ENCODE measurements at places on chromosomes 1 and 21.

DNA sequence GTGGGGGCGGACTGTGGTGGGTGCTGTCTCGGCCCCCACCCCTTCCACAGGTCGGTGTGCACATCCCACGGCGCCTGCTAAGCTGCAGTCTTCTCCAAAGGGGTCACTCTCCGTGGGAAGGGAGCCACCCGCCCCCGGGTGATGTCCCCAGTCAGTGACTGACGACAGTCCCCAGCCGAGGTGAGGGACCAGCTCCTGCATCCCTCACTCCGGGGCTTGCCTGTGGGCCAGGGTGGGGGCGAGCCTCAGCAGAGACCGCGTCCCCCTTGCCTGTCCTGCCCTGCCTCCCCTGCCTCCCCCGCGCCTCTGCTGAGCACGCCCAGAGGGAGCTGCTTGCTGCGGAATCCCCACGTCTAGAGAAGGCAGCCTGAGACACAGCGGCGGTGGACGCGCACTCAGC is 35.9 kb upstream of the PDE9A start:
- no peak for DNase-seq

DNA sequence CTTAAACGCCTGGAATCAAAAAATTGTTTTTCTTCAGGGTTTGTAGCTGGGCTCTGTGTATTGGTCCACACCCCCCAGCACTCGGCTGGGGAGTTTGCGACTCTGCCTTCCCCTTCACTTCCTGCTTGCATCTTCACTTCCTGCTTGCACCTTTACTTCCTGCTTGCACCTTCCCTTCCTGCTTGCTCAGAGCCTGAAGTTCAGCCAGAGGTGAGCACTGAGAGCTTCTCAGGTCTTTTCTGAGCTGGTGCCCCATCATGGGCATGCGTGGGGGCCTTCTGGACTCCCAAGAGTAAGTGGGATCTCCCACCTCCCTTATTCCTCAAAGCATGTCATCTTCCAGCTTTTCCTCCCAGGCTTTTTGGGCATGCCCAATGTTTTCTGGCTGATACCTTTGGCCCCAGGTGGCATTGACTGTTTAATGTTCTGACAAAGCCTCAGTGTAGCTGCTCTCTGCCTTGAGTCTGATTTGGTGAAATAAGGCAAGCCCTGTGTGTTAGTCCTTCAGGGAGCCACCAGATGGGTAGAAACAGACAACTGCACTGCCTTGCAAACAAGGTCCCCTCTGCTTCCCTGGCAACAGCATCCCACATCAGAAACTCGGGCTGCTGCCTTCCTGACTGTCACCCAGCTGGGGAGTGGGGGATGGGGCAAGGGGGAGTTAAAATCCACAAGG is 3.5 kb downstream of the KRTAP10-2 start:
- no peak for DNase-seq

- no peak for DNase-seq
Observed at GRCh38 chr1:84347932-84348555, 46.5 kb downstream of the SAMD13 start.

DNA sequence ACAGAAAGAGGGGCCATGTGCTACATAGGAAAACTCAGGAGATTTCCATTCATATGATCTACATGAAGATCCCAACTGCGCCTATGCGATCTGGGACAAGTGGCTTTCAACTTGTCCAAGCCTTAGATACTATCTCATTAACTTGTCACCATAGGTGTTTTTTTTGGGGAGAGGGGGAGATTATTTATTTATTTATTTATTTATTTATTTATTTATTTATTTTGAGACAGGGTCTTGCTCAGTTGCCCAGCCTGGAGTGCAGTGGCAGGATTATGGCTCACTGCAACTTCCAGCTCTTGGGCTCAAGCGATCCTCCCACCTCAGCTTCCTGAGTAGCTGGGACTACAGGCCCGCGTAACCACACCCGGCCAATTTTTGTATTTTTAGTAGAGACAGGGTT is 11.3 kb downstream of the FABP3 start:
- DNase-seq: no peak

DNA sequence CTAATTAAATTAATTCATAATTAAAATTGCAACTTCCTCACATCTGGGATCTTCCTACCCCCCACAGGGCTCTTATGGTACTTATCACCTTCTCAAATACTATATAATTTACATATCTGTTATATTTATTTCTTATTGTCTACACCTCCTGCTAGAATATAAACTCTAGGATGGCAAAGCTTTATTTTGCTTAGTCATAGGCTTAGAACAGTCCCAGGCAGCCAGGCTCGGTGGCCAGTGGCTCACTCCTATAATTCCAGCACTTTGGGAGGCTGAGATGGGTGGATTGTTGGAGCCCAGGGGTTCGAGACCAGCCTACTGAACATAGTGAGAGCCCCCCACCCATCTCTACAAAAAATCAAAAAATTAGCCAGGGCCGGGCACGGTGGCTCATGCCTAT is 10.0 kb upstream of the VPS13D start:
- no peak for DNase-seq

GRCh38 chr21:18023157-18023556 is 204.0 kb upstream of the C21orf91 start:
- no peak for DNase-seq

- no peak for DNase-seq
Observed at GRCh38 chr1:183764981-183765380, 39.9 kb upstream of the RGL1 start.

- no peak for DNase-seq
Observed at GRCh38 chr1:30525971-30526651, 197.3 kb downstream of the MATN1 start.

DNA sequence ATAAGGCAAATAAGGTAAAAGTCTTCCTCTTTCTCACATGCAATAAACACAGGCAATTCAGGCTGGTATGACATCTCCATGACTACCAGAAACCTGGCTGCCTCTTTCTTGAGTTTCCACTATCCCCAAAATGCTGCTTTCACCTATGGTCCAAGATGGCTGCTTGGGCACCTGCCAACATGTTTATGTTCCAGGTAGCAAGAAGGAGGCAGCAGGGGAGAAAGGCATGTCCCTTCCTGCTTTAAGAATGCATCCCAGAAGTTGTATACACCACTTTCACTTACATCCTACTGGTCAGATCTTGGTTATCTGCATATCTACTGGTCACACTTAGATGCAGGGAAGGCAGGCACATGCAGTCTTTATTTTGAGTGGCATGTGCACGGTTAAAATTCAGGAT is 19.4 kb upstream of the ACOT11 start:
- no peak for DNase-seq

DNA sequence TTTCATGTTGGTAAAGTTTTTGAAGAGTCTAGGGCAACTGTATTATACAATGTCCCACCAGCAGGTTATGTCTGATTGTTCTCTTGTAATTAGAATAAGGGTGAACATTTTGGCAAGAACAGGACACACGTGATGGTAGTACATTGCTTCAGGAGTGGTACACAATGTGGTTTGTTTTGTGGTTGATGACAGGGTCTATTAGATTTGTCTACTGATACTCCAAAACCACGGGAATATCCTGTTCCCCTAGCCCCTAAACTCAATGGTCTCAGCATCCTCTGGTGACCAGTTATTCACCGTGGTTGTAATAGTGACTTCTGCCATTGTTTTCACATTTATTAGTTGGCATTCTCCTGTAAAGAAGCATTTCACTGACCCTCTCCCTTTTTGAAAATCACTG is 22.1 kb upstream of the ACTA1 start:
- no peak for DNase-seq

DNA sequence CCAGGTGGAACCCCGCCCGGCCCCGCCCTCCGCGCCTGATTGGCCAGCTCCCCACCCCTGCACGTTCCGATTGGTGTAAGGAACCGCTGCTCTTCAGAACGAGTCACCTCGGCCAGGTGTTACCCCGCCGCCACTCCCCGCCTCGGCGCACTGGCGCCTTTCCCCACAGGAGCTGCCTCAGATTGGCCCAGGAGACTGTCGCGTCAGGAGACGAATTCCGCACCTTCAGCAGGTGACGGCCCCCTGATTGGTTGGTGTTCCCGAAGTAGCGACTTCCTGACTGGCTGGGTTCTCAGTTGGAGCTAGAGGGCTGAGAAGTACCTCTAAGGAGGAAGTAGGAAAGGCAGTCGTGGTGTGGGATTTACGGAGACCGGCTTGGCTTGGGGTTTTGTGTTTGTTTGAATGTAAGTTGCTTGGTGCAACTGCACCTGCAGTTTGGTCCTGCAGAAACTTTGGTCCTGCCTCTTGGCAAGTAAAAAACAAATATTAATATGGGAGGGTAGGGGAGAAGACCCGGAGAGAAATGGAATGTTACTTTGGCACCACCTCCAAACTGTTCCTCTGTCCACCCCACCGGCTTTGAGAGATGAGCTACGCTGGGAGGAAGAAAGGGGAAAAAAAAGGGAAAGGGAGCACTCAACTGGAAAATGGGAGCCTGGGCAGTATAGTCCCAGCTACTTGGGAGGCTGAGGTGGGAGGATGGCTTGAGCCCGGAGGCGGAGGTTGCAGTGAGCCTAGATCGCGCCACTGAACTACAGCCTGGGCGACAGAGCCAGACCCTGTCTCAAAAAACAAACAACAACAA is 415 bp upstream of the F11R start:
- DNase-seq: peak; percentile 65

- DNase-seq: no peak
Observed at GRCh38 chr1:8239306-8240023, 78.4 kb upstream of the SLC45A1 start.

DNA sequence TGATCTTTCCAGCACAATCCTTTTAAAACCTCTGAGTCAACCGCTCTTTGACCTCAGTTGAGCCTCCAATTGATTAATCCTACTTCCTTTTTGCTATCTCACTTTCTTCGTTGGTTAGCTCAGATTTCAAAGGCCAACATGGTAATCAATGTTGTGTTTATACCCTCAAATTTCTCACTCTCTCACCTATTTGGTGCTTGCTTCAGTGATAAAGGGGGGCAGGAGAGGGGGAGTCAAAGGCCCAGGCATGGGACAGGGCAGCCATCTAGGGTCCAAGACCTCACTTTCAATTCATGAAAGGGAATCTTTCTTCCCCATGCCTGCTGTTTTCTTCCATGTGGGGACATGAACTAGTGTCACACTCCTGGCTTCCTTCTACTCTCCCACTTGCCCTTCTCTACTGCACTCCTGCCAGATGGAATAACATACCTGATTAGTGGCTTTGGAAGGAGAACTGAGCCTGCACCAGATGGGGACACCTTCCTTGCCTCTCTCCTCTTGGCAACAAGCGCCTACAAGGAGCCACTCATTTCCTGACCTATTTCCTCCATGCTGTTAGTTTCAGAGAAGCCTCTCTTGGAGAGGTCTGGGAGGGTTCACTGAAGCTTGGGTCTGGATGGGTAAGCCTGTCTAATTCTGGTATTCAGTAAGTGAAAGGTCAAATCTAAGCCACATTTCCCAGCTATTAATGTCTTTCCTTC is 73.3 kb upstream of the ARHGAP29 start:
- no peak for DNase-seq

GRCh38 chr1:16145030-16145661 is 10.7 kb downstream of the EPHA2 start:
- DNase-seq: peak; percentile 43

GRCh38 chr1:91761295-91761721 is 124.6 kb downstream of the TGFBR3 start:
- no peak for DNase-seq

DNA sequence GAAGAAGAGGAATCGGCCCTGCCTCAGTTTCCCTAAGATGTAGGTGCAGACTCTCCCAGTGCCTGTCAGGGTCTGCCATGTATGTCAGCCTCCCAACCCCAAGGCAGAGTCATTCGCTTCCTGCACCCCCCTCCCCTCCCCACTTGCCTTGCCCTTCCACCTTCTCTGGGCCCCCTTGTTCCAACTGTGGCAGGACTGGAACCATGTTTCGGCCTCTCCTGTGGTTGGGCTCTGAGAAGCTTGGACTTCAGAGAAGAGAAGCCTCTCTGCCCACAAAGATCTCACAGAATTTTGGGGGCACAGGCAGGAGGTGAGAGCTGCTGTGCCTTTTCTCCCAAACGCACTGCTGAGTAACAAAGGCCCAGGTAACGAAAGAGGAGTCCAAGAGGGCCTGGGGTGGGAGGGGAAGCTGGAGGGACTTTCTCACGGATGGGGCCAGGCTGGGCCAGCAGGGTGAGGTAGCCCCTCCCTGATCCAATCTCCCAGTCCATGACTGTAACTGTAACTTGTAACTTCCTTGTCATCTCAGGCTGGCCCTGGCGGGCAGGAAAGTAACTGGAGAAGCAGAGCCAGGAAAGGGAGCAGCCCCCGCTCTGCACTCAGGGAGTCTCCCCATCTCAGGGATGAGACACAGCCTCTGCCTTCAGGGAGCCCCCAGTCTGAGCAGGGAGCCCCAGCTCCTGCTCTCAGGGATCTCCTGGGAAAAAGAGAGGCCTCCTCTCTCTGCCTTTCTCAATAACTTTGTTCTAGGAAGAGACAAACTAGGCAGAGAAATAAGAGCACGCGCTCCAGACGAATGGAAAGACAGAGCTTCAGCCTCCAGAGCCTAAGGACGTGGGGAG is 11.3 kb downstream of the CRABP2 start:
- DNase-seq: no peak

- DNase-seq: no peak
Observed at GRCh38 chr1:11316701-11317100, 43.7 kb downstream of the UBIAD1 start.

DNA sequence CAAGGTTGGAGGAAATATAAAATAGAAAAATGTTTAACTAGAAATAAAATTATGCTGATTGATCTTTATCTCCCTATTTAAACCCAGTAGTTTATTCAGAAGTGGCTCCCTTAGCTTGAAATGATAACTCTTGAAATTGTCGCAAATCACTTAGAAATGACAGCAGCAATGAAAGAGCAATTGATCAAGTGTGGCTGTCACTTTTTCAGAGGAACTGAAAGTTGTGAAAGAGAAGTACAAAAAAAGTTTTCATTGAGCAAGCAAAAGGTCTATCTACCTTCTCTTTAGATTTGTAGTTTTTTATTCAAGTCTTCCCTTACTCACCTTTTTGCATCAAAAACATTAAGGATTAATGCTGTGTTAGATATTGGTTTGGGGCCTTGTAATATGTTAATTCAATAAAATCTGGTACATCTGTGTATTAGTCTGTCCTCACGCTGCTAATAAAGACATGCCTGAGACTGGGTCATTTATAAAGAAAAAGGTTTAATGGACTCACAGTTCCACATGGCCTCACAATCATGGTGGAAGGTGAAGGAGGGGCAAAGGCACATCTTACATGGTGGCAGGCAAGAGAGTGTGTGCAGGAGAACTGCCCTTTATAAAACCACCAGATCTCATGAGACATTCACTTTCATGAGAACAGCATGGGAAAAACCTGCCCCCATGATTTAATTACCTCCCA is 48.3 kb downstream of the LRRC8C start:
- no peak for DNase-seq

DNA sequence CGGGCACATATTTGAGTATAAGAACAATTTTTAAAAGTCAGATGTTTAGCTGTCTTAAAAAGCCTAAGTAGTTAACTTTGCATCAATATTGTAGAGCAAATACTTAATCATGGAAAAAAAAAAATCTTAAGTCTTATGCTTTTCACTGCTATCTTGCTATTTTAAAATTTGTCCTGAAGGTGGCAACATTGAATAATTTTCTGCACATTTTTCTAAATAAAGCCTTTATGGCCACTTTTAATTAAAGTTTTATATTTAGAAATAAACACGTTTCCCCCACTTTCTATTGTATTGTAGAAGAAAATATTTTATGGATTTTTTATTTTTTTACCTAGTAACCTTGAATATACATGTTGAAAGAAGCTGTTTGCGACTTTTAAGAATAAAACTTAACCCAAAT is 198.8 kb downstream of the AMY1C start:
- DNase-seq: no peak

- no peak for DNase-seq
Observed at GRCh38 chr1:87291107-87291506, 37.6 kb upstream of the LMO4 start.
